Skin of body (tissue), 3 donors: ENCODE measurements at places on chromosomes 3 and 15. TPM values are rescaled to one million over a fixed set of nuclear protein-coding genes. Genes with fewer than 3 reads are reported as not detected.

Gene NAA80
- total RNA-seq, result 2.2 TPM

Gene VPS13C
- 81.8 TPM for total RNA-seq

Gene INKA1
- 6.6 TPM for total RNA-seq

Gene FOXB1
- not detected for total RNA-seq

DNA sequence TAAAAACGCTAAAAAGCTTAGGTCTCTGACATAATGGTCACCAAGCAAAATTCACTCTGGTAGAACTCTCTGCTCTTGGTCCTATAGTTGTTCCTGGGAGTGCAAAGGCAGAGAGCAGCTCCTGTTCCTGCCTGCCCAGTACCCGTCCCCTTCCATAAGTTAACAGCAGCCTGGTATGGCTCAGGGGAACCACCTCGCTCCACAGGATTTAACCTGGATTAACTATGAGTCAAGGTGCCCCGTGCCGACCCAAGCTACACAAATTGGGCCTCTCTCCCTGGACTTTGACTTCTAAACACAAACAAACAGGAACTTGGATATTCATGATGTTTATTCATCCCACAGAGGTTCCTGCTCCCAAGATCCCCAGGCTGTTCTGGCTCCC, 32.1 kb downstream of the SCAP start:
- no peak for DNase-seq

GRCh38 chr15:79535536-79535935, 103.4 kb downstream of the MINAR1 start:
- DNase-seq, result no peak

- DNase-seq, result no peak
Observed at GRCh38 chr15:80155001-80155377, 2.2 kb downstream of the FAH start.

DNA sequence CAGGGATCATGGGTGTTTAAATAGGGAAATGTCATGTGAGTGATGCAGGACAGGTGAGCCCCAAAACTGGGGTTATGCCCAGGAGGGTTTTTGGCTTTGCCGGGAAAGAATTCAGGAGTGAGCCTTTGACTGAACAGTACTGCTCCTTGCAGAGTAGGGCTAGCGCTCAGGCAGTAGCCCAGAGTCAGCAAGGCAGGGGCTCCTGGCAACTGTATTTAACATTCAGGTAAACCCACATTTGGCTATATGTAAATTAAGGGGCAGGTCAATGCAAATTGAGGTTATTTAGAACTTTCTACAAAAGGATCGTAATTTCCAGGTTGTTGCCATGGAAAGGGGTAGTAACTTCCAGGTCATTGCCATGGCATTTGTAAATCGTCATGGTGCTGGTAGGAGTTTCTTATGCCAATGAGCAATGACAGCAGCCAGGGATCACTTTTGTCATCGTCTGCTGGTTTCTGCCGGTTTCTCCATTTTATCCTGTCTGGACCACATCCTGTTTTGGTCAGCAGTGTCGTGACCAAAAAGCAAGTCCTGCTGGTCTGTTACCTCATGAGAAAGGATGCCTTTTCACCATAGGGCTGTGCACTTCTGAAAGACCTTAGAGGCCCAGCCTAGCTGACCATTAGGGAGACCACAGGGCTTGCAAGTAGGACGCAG, 24.3 kb downstream of the MTHFS start:
- no peak for DNase-seq

DNA sequence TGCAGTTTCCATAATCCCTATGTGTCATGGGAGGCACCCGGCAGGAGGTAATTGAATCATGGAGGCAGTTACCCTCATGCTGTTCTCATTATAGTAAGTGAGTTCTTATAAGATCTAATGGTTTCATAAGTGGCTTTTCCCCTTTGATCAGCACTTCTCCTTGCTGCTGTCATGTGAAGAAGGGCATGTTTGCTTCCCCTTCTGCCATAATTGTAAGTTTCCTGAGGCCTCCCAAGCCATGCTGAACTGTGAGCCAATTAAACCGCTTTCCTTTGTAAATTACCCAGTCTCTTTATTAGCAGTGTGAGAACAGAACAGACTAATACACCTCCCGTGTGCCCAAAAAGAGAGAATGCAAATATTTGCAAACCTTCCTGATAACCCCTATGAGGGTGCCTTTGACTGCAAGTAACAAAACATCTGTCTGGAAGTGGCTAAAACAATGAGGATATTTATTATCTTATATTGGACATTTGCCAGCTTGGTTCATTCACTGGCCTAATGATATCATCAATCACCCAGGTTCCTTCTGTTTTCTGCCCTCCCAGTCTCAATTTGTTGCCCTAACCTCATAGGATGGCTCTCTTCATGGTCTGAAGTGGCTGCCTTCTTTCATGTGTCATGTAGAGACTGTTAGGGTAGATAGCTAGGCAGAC, 68.7 kb downstream of the BHLHE40 start:
- DNase-seq, result no peak

DNA sequence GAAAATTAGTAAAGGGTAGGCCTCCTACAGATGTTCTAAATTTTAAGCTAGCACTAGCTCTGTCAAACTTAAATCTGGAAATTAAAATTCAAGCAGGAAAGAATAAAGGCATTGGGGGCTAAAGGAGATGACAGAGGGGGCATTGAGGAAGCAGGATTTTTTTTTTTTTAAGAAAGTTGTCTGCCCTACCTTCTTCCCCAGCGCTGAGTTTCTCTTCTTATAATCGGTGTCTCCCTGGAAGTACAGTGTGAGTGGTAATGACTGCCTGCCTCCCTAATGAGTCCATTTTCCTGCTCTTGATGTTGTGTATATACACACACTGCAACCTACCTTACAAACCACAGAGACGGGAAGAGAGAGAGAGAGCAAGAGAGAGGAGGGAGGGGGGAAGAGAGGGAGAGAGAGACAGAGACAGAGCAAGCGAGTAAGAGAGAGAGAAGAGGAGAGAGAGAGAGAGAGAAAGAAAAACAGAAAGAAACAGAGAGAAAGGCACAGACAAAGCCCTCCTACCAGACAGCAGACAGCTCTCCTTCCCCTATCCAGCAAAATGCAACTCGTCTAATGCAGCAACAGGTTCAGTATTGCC, 47.0 kb downstream of the ZBTB20 start:
- peak; percentile 42 for DNase-seq
